Skeletal muscle cell (primary cell): ENCODE measurements at places on chromosomes 1 and 21.

DNA sequence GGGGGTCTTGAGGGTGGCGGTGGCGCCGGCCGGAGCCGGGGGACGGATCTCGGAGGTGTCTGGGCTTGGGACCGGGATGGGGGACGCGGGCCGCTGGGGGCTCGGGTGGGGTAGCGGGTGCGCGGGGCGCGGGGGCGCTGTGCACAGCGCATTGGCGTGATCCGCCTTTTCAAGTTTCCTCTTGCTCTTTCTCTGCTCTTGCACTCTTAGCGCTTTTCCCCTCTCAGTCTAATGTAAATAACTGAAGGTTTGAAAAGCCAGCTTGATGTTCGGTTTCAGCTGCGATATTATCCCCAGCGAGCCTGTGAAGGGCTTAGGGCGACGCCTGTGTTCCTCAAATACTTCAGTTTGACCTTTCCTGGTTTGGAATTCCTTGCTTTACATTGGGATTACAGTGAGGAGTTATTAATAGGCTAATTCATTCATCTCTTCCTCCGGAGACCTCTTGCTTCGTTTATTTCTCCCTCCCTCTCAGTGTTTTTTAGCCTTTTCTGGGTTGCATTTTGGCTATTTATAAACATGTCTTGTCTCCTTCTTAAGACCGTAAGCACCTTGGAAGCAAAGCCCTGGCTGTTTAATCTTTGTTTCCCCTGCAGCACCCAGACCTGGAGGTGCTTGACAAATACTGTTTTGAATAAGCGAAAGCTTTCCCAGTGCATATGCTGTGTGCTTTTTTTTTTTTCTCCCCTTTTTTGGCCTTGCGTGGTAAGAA, 693 bp downstream of the RAB4A start:
- DNase-seq, result no peak

- peak; percentile 41 for DNase-seq
Observed at GRCh38 chr1:150012611-150013010, 2.1 kb upstream of the OTUD7B start.

DNA sequence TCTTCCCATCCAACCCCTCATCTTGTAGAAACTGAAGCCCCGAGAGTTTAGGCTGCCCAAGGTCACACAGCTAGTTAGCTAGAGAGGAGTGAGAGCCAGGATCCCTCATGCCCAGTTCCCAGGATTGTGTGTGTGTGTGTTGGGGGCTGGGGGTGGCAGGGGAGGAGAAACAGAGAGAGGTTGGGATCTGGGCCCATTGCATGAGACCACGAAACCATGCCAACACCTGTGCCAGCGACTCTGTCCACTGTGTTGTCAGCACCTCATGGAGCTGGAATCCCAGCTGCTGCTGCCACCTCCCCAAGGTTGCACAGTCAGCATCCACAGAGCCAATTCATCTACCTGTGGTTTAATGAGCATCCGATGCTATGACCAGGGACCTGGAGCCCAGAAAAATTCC, 115.4 kb upstream of the ZC3H12A start:
- no peak for DNase-seq

GRCh38 chr1:21622466-21623315, 46.5 kb downstream of the RAP1GAP start:
- DNase-seq, result no peak

GRCh38 chr1:193070942-193071341, 11.5 kb downstream of the RO60 start:
- no peak for DNase-seq

DNA sequence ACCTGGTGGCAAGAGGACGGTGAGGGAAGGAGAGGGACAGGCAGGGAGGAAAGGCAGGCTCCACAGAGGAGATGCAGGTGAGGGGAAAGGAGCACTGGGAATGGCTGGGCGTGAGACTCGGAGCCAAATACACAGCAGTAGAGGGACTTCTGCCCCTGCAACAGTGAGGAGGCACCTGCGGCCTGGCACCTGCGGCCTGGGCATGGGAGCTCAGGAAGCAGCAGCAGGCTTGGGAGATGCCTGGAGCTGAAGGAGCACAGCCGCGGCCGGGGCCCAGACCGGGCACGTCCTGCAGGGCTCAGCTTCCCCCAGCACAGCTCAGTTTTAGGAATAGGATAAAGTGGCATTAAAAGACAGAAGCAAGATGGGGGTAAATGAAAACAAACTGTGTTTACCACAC, 20.9 kb upstream of the TSPEAR start:
- no peak for DNase-seq

- peak; percentile 81 for DNase-seq
Observed at GRCh38 chr21:29145354-29145782, 14.9 kb downstream of the MAP3K7CL start.

DNA sequence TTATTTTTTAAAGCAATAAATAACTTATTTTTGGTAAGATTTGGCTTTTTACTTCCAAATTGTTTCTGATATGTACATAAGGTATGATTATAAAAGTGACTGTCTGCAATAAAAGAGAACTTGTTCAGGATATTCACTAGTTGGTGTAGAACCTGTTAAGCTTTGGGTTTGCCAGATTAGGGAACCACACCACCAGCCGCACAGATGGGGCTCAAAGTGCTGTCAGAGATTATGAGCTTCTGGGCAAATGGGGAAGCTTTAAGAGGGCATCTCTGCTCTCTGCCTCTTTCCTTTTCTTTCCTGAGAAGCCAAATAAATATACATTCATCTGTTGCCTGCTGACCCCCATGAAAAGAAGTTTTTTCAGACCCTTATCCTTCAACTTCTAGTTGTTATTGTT, 25.4 kb downstream of the IVNS1ABP start:
- no peak for DNase-seq

DNA sequence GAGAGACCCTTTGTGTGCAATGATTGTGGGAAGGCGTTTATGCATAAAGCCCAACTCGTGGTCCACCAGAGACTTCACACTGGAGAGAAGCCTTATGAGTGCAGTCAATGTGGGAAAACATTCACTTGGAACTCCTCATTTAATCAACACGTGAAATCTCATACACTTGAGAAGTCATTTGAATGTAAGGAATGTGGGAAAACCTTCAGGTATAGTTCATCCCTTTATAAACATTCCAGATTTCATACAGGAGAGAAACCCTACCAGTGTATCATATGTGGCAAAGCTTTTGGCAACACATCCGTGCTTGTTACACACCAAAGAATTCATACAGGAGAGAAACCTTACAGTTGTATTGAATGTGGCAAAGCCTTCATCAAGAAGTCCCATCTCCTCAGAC, 15.5 kb downstream of the ZNF684 start:
- DNase-seq, result no peak

DNA sequence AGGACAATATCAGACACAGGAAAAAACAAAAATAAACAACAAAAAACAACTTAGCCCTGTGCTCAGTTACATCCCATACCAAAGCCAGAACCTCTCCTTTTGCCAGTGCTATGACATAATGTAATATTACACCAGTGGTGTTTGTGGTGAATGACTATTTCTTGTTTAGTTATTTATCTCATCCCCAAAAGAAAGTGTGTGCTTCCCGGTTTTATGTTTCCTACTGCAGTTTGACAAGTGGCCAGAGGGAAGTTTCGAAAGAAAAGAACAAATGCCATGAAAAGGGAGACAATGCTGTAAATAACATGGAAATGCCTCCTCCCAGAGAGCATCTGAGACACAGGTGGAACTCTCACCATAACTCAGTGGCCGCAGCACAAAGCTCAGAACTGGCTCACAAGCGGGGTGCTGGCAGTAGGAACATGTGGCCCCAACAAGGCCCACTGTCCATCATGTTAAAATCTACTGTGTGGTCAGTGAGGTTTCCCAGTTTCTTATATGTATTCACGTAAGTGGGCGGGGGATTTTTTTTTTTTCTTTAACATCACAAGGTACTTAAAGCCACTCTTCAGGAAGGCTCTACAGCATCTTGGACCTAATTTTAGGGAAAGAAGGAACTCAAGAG, 158.2 kb downstream of the BARHL2 start:
- DNase-seq, result no peak

GRCh38 chr1:8127171-8127641, 101.1 kb upstream of the ERRFI1 start:
- DNase-seq, result no peak

DNA sequence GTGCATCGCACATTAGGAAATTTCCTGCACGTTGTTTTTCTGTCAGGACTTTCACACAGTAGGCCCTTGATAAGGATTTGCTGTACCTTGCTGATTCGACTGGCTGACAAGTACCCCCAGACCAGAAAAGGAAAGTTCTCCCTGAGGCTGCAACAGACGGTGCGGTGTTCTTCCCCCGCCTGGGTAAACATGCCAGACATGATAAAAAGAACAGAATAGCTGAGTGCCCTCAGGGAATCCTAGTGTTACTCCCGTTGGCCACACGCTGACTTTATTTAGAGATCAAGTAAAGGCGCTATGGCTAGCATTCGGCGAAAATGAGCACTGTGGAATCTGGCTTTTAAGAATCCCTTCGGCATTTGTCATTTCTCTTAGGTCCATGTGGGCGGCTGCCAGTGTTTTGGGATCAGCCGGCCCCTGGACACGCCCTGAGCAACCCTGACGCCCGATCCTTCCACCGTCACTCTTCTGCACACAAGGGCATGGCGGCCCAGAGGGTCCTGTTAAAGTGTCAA, 607.7 kb downstream of the KIF26B start:
- no peak for DNase-seq

- DNase-seq, result no peak
Observed at GRCh38 chr1:39564941-39565340, 11.6 kb downstream of the PABPC4 start.

DNA sequence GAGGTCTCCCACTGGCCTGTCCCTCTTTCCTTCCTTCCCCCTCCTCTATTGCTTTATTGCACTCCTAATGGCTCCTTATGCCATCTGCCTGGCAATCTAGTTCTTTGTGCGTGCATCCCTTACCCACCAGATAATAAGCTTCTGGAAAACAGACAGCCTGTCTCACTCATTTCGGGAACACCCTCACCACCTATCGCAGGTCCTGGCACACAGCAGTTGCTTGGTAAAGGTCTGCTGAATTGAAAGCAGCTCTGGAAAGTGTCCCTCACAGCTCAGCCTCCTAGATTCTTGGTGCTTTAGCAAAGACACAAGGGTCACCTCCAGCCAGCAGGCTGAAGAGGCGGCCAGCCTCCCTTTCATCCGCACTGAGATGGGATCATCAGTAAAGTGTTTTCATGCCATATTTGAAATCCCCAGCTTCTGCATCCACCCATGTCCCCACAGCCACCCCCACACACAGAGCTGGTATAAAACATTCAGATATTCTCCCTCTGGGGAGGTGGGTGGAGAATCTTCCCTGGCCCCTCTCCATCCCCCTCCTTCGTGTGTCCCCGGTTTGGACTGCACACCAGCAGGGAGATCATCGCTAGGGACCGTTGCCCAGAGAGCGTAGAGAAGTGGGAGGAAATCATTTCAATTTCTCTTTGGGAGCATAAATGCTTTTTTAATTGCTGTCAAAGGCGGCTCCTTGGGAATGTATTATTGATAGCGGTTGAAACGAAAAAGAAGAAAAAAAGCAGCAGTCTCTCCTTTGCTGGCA, 29.1 kb upstream of the ATP2B4 start:
- DNase-seq, result no peak

GRCh38 chr1:54979327-54979891, 1.0 kb upstream of the TMEM61 start:
- no peak for DNase-seq

- DNase-seq, result no peak
Observed at GRCh38 chr21:14056771-14057191, 154.0 kb downstream of the LIPI start.

DNA sequence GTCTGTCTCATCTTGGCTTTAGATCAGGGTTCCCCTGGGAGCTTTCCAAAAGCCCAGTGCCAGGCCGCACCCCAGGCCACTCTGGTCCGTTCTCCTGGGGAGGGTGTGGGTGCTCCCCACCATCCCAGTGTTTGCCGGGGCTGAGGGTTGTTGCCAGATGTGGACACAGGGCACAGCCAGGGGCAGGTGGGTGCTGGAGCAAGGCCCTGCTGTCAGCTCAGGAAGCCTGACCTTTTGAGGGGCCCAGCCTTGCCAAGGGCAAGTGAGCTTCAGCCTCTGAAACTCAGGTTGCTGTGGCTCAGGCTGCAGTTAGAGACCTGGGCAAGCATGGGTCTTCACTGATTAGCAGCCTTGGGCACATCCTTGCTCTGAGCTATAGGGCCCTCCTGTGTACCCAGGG, 22.8 kb upstream of the ZBTB21 start:
- no peak for DNase-seq

DNA sequence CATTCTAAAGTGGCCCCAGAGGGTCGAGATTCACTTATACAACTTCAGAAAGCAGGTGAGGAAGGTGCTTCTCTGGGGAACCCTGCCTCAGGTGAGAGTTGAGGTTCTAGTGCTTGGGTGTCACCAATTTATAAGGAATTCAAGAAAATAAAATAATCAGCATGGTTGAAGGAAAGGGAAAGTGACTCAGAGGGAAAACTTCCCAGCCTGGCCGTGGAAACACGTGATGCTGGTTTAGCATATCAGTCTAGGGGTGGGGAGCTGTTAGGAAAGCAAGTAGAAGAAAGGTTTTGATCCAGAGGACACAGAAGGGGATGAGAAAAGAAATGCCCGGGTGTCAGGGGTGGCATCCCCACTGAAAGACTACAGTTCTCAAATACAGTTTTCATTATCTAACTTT, 37.7 kb upstream of the TMEM125 start:
- peak; percentile 22 for DNase-seq

GRCh38 chr1:66778266-66778665, 22.8 kb downstream of the INSL5 start:
- no peak for DNase-seq

- DNase-seq, result peak; percentile 55
Observed at GRCh38 chr1:39272027-39272797, 67.7 kb downstream of the MACF1 start.

GRCh38 chr1:234212764-234213657, 160.2 kb upstream of the COA6 start:
- no peak for DNase-seq

GRCh38 chr1:170556917-170557316, 25.0 kb downstream of the GORAB start:
- peak; percentile 65 for DNase-seq

GRCh38 chr1:36350659-36351226, 27.3 kb upstream of the EVA1B start:
- DNase-seq, result no peak

- no peak for DNase-seq
Observed at GRCh38 chr1:228546541-228547463, 59.6 kb downstream of the RNF187 start.

DNA sequence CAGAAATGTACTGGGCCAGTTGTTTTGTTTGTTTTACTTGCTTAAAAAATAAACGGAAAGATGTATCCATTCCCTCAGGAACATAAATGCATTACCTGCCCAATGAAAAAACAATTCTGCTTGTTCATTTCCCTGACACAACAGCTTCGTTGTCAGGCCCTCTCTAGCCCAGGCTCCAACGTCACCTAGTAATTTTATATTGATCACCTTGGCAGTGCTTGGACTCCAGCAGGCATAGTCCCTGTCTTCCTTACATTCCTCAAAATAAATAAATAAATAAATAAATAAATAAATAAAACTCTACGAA, 1.2 kb downstream of the CEP170 start:
- no peak for DNase-seq

GRCh38 chr1:20125100-20125499, 5.8 kb upstream of the PLA2G2D start:
- DNase-seq, result no peak

GRCh38 chr21:31660259-31660565, 719 bp downstream of the SOD1 start:
- DNase-seq, result no peak
